ENCODE measurements at places on chromosomes 6 and 20.

DNA sequence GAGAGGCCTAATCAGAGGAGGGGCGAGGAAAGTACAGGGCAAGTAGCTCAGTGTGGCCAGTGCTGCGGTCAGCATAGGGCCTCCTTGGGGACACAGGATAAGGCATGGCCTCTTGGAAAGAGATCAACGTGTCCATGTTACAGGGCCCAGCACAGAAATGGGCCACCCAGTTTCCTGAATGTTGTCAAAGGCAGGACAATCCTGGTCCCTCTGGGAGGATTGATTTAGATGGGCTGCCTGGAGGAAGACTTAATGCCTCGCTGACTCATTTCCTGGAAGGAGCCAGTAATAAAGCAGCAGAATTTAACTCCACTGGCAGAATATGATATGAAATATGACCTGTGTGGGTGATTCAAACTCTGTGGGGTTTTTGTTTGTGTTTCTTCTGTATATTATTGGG is 16.6 kb downstream of the DDO start:
- H3K27ac ChIP-seq: no peak overlapping the region
- H3K27me3 ChIP-seq: no peaks in the 10 kb centered on the region

DNA sequence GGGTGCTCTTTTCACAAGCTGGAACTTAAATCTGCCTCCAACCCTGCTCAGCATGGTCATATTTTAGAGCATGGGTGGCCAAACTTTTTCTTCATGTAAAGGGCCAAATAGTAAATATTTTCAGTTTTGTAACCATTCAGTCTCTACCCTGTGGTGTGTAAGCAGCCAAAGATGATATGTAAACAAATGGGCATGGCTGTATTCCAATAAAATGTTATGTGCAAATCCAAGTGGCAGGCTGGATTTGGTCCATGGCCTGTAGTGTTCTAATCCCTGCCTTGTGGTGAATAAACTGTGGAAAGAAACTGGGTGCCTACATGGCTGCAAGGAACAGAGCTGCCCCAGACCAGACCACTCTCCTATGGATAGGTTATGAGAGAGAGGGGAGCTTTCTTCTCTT is 32.7 kb downstream of the OGFRL1 start:
- no peak overlapping the region for H3K4me3 ChIP-seq
- no peak overlapping the region for H3K27ac ChIP-seq
- H3K27me3 ChIP-seq: no peaks in the 10 kb centered on the region
- H3K4me1 ChIP-seq: peaks cover 3% of the 10 kb centered on the region
- DNase-seq: no peak
- H3K36me3 ChIP-seq: no peaks in the 10 kb centered on the region

GRCh38 chr20:25136643-25137559 is 55.0 kb upstream of the VSX1 start:
- DNase-seq: peak; percentile 88
- H3K4me1 ChIP-seq: peaks cover 16% of the 10 kb centered on the region
- H3K4me3 ChIP-seq: no peak overlapping the region
- peak overlapping the region; percentile 59 for H3K27ac ChIP-seq
- H3K27me3 ChIP-seq: no peaks in the 10 kb centered on the region

GRCh38 chr6:105641504-105641903 is 238.6 kb upstream of the PREP start:
- peaks cover 21% of the 10 kb centered on the region for H3K4me1 ChIP-seq
- H3K36me3 ChIP-seq: no peaks in the 10 kb centered on the region
- DNase-seq: no peak
- no peak overlapping the region for H3K27ac ChIP-seq
- no peaks in the 10 kb centered on the region for H3K27me3 ChIP-seq
- H3K4me3 ChIP-seq: no peak overlapping the region

GRCh38 chr6:14309516-14309915 is 191.9 kb downstream of the CD83 start:
- no peaks in the 10 kb centered on the region for H3K27me3 ChIP-seq
- H3K4me1 ChIP-seq: no peaks in the 10 kb centered on the region
- no peak overlapping the region for H3K27ac ChIP-seq
- H3K4me3 ChIP-seq: no peak overlapping the region
- no peak for DNase-seq

- no peaks in the 10 kb centered on the region for H3K4me1 ChIP-seq
- H3K27ac ChIP-seq: no peak overlapping the region
- no peak overlapping the region for H3K4me3 ChIP-seq
- no peaks in the 10 kb centered on the region for H3K36me3 ChIP-seq
- DNase-seq: no peak
Observed at GRCh38 chr6:68760941-68761676, 126.0 kb downstream of the ADGRB3 start.

- H3K27me3 ChIP-seq: no peaks in the 10 kb centered on the region
- H3K4me1 ChIP-seq: no peaks in the 10 kb centered on the region
- no peak overlapping the region for H3K27ac ChIP-seq
- no peak for DNase-seq
- no peak overlapping the region for H3K4me3 ChIP-seq
Observed at GRCh38 chr20:34445177-34446065, 70.8 kb upstream of the DYNLRB1 start.

DNA sequence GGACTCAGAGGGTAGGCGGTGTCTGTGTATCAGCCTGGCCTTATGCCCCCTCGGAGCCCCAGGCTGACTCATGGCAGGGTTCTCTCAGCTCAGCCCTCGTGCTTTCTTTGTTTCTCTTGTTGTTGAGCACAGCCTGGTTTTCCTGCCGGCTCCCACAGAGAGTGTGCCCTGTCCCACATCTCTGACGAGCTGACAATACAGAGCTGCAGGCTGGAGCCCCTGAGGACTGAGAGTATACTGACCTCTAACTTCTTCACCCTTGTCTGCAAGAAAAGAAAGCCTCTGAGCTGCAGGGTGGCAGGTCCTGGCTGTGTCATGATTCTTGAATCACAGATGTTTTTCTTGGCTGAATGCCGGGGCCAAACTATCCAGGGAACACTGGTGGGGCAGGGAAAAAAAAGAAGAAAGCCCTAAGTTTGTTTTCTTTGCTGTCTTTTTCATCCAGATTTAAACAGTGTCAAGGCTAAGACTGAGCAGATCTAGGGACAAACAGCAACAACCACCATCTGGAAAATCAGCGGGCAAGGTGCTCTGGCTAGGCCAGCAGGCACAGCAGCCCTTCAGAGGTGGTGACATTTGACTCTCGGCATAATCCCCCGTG is 63.3 kb upstream of the ZNF133 start:
- peaks cover 9% of the 10 kb centered on the region for H3K4me1 ChIP-seq
- DNase-seq: no peak
- no peaks in the 10 kb centered on the region for H3K36me3 ChIP-seq
- no peaks in the 10 kb centered on the region for H3K27me3 ChIP-seq

- H3K27ac ChIP-seq: no peak overlapping the region
- H3K36me3 ChIP-seq: no peaks in the 10 kb centered on the region
- DNase-seq: no peak
- H3K4me3 ChIP-seq: no peak overlapping the region
Observed at GRCh38 chr6:25851961-25852360, 20.1 kb upstream of the SLC17A1 start.

- no peak overlapping the region for H3K27ac ChIP-seq
- H3K4me1 ChIP-seq: peaks cover 8% of the 10 kb centered on the region
- H3K36me3 ChIP-seq: no peaks in the 10 kb centered on the region
- H3K27me3 ChIP-seq: peaks cover 84% of the 10 kb centered on the region
- DNase-seq: peak; percentile 77
Observed at GRCh38 chr20:44805979-44806620, 4.2 kb downstream of the RIMS4 start.

- no peak for DNase-seq
- no peak overlapping the region for H3K27ac ChIP-seq
- no peaks in the 10 kb centered on the region for H3K36me3 ChIP-seq
Observed at GRCh38 chr6:153962555-153962954, 76.5 kb upstream of the OPRM1 start.

DNA sequence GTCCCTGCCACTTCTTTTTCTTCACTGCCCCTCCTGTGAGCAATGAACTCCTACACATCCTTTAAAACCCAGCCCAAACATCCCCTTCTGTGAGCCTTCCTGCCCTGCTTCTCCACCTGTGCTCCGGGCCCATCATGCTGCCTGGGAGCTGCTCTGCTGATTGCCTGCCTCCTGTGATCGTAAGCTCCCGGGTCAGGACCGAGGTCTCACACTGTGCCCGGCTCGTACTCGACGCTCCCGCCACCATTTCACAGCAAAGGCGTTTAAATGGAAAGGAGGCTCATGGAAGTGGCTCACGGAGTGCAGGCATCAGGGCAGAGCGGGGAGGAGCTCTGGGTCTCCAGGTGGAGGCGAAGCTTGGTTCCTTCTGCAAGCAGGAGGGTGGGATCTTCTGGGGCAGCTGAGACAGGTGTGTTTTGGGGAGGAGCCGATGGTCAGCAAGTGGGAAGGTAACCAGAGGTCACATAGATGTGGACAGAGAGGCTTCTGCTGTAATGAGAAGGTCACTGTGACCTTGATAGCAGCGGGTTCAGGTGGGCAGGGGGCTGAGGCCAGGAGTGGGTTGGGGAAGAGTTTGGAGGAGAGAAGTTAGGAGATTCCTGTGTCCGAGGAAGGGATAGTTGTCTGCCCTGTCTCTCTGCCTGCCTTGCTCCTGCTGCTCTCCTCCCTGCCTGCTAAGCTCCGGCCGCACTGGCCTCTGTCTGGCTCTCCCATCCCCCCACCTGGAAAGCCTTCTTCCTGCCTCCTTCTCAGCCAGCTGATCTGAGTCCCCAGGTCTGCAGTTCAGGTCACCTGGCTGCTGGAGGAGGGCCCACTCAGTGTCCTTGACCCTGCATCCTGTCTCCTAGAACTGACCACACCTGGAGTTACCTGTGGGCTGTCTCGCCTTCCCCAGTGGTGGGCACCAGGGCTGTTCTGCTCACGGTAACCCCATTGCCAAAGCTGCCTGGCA is 52.7 kb upstream of the FRMD1 start:
- H3K27me3 ChIP-seq: no peaks in the 10 kb centered on the region
- DNase-seq: peak; percentile 44
- H3K27ac ChIP-seq: no peak overlapping the region

GRCh38 chr6:45595010-45595851 is 217.5 kb upstream of the SUPT3H start:
- H3K27ac ChIP-seq: peak overlapping the region; percentile 23
- no peak overlapping the region for H3K4me3 ChIP-seq
- no peaks in the 10 kb centered on the region for H3K27me3 ChIP-seq
- H3K4me1 ChIP-seq: peaks cover 33% of the 10 kb centered on the region
- no peaks in the 10 kb centered on the region for H3K36me3 ChIP-seq

- H3K27ac ChIP-seq: peak overlapping the region; percentile 96
- no peaks in the 10 kb centered on the region for H3K27me3 ChIP-seq
- peak overlapping the region; percentile 84 for H3K4me3 ChIP-seq
- no peak for DNase-seq
- H3K36me3 ChIP-seq: no peaks in the 10 kb centered on the region
Observed at GRCh38 chr20:50930976-50931305, 296 bp downstream of the ADNP start.

DNA sequence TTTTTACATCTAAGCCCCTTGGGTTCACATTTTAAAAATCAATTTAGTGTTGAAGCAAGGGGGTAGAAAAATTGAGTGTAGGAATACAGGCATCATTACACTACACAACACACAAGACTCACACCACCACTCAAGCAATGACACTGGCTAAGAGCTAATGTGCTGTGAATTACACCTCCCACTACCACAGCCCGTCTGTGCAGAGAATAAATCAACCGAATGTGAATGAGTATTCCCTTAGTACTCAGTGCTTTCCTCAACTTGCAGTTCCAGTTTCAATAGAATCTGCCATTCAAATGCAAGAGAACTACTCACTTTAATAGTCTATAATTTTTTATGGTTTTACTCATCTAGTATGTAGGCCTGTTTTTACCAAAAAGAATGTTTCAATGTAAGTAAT is 114.4 kb downstream of the PDSS2 start:
- H3K27ac ChIP-seq: no peak overlapping the region
- H3K4me1 ChIP-seq: no peaks in the 10 kb centered on the region
- no peak overlapping the region for H3K4me3 ChIP-seq
- H3K27me3 ChIP-seq: no peaks in the 10 kb centered on the region

DNA sequence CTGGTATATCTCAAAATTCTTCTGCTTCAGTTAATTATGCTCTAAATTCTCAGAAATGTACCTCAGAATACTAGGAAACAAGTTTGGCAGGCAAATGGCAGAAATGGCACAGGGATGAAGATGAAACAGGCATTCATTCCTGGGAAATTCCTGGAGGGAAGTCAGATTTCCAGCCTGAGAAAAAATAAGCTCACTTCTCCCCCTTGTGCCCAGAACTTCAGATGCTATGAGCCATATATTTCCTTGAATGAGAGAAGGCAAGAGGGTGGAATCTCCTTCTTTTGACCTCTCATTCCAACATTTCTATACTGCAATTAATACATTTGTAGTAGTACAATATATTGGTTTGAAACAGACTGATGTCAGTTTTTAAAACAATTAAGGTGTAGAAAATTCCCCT is 22.8 kb downstream of the RGS17 start:
- no peaks in the 10 kb centered on the region for H3K36me3 ChIP-seq
- DNase-seq: no peak
- H3K27me3 ChIP-seq: no peaks in the 10 kb centered on the region
- H3K4me1 ChIP-seq: no peaks in the 10 kb centered on the region

- DNase-seq: peak; percentile 84
- H3K4me1 ChIP-seq: no peaks in the 10 kb centered on the region
- H3K36me3 ChIP-seq: no peaks in the 10 kb centered on the region
- H3K4me3 ChIP-seq: no peak overlapping the region
- no peaks in the 10 kb centered on the region for H3K27me3 ChIP-seq
- peak overlapping the region; percentile 73 for H3K27ac ChIP-seq
Observed at GRCh38 chr6:32046450-32047083, 8.4 kb downstream of the CYP21A2 start.

GRCh38 chr6:137792160-137793033 is 74.7 kb upstream of the TNFAIP3 start:
- no peaks in the 10 kb centered on the region for H3K4me1 ChIP-seq
- H3K27ac ChIP-seq: no peak overlapping the region
- no peak overlapping the region for H3K4me3 ChIP-seq
- no peaks in the 10 kb centered on the region for H3K27me3 ChIP-seq
- no peaks in the 10 kb centered on the region for H3K36me3 ChIP-seq

DNA sequence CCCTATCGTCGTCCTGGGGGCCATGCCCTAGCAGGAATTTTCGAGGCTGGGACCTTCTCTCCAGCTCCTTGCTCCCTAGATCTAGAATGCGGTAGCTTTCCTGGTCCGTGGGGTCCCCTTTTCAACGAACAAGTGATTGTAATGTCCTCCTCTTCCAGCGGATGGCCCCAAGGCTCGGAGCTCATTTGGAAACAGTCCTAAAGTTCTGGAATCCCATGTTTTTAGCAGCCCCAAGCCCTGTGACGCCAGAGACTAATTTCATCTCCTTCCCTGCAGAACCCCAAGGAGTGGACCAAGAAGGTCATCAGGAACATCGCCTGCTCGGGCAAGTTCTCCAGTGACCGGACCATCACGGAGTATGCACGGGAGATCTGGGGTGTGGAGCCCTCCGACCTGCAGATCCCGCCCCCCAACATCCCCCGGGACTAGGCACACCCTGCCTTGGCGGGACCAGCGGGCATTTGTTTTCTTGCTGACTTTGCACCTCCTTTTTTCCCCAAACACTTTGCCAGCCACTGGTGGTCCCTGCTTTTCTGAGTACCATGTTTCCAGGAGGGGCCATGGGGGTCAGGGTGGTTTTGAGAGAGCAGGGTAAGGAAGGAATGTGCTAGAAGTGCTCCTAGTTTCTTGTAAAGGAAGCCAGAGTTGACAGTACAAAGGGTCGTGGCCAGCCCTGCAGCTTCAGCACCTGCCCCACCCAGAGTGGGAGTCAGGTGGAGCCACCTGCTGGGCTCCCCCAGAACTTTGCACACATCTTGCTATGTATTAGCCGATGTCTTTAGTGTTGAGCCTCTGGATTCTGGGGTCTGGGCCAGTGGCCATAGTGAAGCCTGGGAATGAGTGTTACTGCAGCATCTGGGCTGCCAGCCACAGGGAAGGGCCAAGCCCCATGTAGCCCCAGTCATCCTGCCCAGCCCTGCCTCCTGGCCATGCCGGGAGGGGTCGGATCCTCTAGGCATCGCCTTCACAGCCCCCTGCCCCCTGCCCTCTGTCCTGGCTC is 48.5 kb downstream of the PYGB start:
- H3K36me3 ChIP-seq: peaks cover 18% of the 10 kb centered on the region
- no peak overlapping the region for H3K4me3 ChIP-seq
- no peak for DNase-seq
- no peaks in the 10 kb centered on the region for H3K27me3 ChIP-seq

Data from sigmoid colon (tissue), 7 donors.